ENCODE measurements at places on chromosomes 16 and 17.

DNA sequence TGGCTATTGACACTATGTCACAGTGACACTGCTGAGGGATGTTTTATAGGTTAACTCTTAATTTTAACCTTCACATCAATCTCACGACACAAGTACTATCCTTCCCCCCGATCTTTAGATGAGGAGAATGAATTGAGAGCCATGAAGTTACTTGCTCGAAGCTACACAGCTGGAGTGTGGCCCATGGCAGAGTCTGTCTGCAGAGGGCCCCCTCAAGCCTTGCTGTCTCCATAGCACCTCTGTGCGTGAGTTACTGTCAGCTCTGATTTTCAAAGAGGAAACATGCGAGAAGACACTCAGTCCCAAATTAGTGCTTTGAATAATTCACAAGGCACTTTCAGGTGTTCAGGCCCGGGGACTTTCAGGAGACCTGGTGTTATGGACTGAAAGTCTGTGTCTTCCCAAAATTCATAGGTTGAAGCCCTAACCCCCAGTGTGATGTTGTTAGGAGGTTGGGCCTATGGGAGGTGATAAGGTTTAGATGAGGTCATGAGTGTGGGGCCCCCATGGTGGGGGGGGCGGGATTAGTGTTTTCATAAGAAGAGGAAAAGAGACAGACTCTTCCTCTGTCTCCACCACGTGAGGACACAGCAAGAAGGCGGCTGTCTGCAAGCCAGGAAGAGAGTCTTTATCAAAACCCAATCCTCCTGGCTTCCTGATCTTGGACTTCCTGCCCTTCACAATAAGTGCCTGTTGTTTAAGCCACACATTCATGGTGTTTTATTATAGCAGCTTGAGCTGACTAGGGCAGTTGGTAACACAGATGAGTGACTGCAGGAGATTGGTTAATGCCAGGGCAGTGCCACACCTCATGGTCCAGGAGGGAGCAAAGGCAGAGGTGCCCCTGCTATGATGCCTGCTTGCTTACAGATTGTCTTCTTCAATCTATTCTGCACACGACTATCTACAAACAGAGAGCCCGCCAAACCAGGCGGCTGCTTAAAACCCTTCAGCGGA, 281.8 kb downstream of the HAPSTR1 start:
- no peak for DNase-seq

GRCh38 chr16:76210157-76210556, 67.0 kb upstream of the CNTNAP4 start:
- no peak for DNase-seq

DNA sequence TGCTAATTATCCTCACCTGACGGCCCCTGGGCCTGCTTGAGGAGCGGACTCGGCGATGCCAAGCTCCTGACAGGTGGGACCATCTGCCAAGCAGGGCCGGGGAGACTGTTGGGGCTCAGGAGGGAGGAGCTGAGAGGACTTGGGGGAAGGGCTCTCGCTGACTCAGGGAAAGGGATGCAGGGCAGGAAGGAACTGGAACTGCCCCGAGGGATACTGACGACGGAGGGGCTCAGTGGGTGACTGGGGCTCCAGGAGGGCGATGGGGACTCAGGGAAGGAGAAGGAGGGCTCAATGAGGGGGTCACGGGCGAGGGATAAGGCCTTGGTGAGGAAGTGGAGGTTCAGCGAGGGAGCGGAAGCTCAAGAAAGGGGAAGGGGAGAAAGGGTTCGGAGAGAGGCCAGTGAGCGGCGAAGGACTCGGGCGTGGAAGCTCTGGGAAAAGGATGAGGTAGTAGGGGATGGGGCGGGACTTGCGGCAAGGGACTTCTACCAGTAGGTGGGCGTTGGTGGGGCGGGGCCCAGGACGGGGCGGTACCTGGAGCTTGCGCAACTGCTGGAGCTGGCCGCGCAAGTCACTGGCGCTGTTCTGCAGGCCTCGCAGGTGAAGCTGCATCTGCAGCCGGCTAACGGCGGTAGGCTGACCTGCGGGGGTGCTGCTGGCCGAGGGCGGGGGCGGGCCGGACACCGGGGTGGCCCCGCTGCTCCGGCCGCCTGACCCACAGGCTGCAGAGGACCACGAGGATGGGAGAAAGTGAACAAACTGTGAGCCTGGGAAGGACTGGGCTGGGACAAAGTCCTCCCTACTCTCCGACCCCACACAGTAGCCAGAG, 46.5 kb downstream of the SRCIN1 start:
- DNase-seq = no peak

DNA sequence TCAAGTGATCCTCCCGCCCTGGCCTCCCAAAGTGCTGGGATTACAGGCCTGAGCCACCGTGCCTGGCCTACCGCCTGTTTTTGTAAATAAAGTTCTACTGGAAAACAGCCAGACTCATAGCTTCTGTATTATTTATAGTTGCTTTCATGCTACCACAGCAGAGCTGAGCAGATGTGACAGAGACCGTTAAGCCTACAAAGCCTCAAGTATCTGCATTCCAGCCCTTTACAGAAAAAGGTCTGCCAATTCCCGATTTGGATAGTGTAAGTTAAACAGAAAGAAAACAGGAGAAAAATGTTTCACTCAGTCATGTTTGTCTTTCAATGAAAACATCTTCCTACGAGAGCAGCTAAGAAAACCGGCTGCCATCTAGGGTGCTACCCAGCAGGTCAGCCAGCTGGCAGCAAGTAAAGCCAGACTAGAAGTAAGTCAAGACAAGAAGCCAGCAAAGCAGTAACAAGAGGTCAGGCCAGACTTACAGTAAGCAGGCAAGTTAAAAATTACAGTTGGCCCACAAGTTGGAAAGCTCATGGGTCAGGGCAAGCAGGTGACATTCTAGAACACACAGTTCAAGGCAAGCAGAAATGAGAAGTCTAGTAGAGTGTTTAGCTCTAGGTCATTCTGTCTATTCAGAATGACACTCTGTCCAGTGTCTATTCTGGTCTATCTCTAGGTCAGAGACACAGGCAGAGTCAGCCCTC, 17.7 kb downstream of the NCBP3 start:
- DNase-seq = no peak

DNA sequence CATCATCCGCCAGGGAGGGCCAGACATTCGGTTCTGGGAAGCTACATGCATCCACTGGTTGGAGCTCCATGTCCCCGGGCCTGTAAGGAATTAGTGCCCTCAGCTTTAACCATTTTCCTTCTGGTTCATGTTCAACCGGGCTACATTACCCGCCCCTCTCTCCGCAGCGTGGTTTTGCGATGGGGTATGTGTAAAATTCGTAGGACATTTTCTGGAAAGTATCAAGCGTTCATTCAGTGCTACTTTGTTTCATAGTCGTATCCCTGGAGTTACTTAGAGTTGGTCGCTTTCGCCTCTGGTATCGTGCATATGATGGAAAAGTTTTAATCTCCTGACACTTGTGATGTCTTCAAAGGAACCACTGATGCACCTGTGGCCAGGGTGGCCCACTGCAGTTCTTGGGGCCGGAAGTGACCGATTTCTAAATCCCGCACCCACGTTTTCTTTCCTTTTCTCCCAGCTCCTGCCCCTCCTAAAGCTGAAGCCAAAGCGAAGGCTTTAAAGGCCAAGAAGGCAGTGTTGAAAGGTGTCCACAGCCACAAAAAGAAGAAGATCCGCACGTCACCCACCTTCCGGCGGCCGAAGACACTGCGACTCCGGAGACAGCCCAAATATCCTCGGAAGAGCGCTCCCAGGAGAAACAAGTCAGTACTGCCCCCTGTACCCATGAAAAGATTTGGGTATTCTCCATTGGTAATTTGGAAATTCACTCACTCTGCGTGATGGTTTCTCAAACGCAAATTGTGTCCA, 637 bp downstream of the RPL23A start:
- DNase-seq = no peak

DNA sequence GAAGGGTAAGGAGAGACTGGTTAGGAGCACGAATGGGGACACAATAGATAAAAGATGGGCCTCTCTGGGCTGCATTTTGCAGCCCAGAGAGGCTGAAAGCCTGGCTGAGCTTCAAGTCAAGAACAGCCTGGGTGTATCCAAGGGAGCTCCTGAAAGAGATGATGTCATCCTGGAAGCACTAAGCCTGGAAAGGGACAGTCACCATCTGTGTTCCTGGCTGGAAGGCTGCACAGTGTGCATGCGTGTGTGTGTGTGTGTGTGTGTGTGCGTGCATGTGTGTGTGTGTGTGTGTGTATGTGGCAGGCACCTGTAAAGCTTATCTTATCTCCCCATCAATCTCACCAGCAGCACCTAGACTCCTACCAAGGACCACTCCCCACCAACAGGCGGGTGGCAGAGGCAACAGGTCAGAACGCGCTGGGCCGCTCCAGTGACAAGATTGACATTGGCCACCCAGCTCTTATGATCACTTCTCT, 44.1 kb downstream of the COG7 start:
- peak; percentile 78 for DNase-seq

GRCh38 chr16:87332150-87332549, 15.0 kb upstream of the C16orf95 start:
- DNase-seq = no peak

DNA sequence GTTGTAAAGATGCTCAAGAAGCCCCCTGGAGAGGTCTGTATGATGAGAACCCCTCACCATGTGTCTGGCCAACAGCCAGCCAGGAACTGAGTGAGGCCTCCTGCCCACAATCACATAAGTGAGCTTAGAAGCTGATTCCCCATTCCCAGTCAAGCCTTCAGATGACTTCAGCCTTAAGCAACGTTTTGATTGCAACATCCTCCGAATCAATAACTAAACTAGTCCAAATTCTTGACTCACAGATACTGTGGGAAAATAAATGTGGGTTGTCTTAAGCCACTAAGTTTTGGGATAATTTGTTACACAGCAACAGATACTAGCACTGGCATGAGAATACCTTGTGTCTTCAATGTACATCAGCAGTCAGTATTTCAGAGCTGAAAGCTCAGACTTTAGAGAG, 54.5 kb upstream of the HS3ST4 start:
- DNase-seq = no peak

GRCh38 chr17:48444516-48445247, 14.7 kb upstream of the SKAP1 start:
- no peak for DNase-seq

DNA sequence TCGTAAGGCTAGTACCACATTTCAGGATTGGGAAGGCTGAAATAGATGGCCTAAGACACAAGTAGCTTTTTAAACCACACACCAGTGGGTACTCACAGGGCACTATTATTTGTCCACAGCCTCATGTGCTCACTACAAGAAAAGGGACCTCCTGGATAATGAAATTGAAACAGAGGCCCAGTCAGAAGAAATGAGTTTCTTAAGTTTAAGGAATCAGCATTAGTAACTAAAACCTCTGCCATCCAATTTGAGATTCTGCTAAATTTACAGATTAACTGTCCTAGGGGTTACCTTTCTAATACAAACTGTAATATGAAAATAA, 3.0 kb downstream of the USP7 start:
- DNase-seq = no peak

DNA sequence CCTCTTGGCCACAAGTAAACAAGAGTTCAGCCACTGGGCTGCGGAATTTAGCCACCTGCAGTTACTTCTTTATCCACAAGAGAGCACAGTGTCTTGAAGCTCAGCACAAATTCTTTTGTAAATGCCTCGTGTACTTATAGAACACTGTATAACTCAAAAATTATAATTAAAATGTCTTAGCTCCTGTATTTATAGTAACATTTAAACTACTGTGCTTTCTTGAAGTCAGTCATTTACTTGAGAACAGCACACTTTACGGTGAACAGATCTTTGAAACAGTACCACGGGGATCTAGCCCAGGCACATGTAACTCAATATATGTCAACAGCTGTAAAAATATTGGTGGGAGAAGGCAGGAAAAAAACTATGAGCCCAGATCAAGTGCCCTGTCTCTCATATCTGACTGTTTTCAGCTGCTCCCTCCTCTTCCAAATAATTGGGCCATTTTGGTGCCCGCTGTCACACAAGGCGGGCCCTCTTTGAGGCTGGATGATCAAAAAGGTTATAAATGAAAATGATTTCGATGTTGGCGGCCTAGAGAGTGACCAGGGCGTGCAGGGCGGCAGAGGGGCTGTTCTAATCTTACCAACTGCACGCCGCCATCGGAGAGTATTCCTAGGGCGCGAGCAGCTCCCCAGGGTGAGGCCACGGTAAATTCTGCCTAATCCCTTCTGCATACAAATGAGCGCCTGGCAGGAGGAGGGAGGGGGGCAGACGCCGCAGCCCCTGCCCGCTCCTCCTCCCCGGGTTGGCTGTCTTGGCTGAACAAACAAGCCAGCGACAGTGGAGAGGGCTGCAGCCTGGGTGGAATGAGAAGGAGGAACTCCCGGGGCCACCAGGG, 183.2 kb downstream of the C16orf78 start:
- DNase-seq = no peak

- DNase-seq = no peak
Observed at GRCh38 chr16:26701243-26701886, 365.4 kb upstream of the C16orf82 start.

DNA sequence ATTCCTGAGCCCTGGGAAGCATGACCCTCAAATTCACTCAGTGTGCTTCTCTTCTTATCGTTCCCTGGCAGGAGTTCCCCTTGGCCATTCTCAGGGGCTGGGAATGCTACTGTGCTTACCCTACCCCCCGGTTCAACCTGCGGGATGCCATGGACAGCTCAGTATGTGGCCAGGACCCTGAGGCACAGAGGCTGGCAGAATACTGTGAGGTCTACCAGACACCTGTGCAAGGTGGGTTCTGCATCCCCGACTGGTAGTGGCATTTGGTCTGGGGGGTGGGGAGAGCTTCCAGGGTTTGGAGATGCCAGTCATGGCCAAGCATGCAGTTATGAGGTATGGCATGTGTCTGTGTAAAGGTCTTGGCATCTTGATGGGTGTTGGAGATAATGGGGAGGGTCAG, 39.4 kb downstream of the WSCD1 start:
- DNase-seq = no peak

DNA sequence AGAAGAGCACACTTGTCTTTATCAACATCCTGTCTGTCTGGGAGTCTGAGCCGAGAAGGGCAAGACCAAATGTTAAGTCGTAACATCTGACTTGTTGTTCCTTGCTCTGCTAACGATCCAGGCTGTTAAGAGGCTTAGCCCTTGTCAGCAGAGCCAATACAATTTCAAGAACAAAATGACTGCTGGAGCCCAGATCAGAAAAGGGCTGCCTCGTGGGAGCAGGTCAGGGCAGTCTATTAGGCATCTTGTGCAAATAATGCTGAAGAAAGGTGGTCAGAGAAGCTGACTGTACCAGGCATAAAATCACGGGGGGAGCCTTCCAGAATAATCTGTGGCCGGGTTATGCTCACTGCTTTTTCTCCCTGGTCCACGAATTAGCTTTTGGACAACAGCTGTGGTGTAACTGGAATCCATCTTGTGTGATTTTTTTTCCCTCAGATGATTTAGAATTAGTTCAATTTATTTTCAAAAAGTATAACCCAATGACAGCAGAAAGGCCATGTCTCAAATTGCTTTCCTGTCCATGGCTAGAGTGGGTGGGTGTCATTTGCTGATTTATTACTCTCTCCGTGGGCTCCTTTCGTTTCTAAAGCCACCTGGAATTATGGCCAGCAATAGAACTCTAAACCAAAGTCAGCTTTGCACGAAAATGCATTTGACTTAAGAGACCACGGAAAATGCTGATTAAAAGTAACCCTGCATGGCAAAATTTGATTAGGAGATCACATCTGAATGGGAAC, 221.1 kb upstream of the HSBP1 start:
- DNase-seq = no peak

DNA sequence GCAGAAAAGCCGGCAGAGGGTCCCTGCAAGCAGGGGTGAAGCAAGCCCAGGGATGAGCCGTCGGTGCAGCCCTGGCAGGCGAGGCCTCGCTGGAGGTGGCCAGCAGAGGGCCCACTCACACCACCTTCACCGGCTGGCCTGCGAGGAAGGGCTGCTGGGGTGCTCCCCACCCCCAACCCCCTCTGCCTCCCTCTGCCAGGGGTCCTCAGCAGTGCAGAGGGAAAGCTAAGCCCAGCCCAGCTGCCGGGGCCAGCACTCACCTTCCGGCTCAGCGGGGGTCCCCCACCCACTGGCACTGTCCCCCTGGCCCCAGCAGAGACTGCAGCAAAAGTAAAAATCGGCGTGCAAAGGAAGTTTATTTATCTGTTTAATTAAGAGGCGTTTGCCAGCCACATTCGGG, 113.4 kb downstream of the ENGASE start:
- DNase-seq = no peak
